Spinal cord (tissue), 10 donors: ENCODE measurements at places on chromosomes 3 and 15.

DNA sequence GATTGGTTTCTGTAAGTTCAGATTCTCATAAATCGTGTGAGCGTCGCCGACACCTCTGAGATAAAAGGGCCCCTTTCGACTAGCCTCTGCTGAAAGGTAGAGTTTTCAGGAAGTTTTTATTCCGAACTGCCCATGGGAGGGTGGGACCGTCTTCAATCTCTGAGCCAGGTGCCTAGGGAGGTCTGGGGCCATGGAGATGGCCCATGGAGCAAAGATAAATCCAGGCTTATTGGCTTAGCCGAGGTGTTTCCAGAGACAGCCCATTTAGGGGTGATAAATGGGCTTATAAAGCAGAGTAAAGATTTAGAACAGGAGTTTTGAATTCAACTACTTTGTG is 442 bp downstream of the QTRT2 start:
- no peak for DNase-seq

- no peak for DNase-seq
These were observed 196.4 kb downstream of the RORA start for GRCh38 chr15:61032600-61033286.

DNA sequence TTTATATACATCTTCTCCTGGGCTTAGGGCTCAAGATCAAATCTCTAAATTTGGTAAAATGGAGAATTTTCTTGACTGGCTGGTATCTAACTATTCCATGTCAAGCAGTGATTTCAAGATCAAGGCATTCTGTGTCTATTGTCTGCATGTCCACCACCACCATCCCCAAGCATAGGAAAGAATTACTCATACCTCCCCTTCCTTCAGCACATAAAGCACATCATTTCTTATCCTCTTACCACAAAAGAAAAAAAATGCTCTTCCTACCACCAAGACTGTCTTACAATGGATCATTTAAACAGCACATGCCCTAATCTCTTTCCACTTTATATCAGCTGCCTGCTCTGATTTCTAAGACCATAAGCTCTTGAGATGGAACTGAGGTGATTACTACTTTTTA is 470.5 kb upstream of the THBS1 start:
- DNase-seq, result no peak

DNA sequence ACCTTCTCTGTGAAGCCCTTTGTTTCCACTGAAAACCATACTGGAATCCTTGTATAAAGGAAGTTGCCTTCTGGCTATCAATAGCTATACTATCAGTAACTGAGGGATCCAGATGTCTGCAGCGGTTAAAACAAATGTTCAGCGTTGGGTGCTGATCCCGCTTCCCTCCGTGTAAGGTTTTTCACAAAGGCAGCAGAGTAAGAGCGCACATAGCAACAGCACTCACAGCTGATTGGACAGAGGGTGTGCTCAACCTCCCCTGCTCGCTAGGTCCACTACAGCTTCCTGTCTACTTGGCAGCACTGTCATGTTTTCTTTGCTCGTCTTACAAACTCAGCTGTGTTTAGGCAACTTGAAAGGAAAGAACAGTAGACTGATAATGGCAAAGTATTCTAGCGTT is 27.3 kb downstream of the ATOSA start:
- peak; percentile 85 for DNase-seq

DNA sequence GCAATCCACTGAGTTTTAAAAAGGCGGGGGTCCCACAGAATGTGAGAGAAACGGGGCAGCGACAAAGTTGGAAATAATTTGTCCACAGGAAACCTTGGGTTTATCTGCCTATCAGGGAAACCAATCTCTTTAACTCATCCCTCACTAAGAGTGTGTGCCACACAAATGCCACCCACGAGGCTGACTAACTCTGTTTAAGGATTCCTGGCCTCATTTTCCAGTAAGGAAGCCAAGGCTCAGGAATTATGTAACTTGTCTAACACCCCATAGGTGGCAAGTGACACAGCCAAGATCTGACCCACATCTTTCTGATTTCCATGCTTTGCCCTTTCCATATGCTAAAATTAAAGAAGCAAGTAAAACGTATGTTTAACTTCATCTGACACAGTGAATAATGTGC is 263.2 kb downstream of the CNTN3 start:
- DNase-seq, result no peak

GRCh38 chr3:116033516-116033915 is 410.2 kb downstream of the GAP43 start:
- no peak for DNase-seq

- DNase-seq, result no peak
These were observed 33.8 kb upstream of the GYG1 start for GRCh38 chr3:148957586-148957985.

DNA sequence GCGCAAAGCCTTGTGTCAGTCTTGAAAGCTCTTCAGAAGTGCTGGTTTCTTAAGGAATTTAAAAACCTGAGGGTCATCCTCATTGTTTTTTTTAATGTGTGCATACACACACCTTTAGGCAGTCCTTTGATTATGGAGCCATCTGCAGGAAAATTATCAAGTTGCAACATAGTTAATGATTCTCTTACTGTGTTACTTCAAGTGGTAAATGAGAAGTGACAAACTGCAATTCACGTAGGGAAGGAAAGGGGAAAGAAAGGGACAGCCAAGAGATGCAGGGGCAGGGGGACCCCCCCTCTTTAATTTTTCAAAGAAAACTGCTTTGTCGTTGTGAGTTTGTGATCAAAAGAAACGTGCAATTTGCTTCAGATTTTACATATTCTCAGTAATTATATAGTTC is 162.4 kb upstream of the CGNL1 start:
- no peak for DNase-seq

GRCh38 chr3:133863911-133864310 is 31.8 kb downstream of the RAB6B start:
- no peak for DNase-seq

GRCh38 chr3:51441282-51442030 is 50.4 kb downstream of the RBM15B start:
- DNase-seq, result no peak

DNA sequence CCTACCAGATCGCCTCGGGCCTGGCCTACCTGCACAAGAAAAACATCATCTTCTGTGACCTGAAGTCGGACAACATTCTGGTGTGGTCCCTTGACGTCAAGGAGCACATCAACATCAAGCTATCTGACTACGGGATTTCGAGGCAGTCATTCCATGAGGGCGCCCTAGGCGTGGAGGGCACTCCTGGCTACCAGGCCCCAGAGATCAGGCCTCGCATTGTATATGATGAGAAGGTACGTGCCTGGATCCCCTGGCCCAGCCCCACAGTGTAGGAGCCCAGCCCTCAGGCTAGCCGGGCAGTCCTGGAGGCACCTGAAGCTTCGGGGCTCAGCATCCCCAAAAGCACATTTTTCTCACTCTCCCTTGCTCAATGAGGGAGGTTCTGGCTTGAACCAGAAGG is 135.8 kb downstream of the LRRK1 start:
- DNase-seq, result no peak

DNA sequence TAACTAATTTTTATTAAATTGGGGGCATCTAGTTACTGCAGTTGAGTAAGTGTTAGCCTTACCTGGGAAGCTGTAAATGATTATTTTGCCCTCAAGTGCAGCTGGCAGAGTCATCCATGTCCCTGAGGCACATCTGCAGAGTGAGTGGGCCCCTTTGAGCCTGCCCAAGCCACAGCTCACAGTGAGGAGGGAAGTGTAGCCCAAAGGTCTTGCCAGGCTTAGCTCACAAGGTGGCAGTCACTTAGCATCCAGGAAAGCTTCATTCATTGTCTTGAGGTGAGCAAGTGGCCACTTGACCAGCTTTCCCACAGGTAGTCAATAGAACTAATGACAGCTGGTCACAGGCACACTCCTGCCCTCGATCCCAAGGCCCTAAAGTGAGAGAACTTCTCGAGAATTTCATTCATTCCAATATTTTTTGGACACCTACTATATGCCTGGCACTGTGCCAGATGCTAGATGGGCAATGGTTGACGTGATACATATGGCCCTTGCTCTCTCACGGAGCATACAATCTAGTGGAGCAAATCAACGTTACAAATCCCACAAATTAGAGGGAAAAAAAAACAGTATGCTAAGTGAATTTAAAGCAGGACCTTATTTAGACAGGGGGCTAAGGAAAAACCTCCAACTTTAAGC is 163.3 kb upstream of the IL12A start:
- DNase-seq, result no peak

DNA sequence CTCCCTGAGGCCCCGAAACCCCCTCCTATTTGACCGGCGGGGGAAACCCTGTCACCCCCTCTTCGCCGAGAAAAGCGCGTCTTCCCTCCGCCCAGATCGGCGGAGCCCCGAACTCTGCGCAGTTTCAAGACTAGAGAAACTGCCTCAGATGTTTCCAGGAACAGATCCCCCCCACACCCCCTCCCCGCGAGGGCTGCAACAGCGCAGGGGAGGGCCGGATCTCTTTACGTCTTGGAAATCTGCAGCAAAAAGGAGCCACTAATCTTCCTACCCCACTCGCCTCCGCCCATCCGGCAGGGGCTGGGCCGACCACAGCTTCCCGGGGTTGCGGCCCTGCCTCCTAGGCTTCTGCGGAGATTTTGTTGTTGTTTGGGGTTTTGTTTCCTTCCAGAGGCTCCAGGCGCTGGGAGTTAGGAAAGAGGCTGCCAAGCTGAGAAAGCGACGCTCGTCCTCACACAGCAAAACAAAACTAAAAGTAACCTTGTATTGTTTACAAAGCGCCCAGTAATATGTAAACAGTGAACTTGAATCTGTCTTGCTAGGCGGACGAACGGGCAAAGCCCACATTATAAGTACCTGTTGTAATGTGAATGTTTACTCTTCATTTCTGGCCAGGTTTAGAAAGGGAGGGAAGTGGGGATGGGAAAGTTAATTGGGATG is 2.2 kb downstream of the FOXB1 start:
- no peak for DNase-seq

DNA sequence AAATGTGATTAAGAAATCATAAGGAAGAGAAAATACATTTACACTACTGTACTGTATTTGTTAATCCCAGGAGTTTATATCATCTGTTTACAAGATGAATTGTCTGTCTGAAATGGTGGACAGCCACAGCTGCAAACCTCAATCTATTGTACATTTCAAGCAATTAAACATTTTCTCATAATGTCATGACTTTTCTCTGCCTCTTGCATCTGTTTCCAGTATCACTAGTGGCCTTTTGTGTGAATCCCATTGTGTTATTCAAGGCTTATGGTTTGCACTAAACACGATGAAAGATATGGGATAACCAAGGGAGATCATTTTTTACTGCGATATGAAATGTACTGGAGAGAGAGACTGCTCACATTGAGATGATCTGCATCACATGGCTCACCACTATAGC is 200.2 kb upstream of the LRRN1 start:
- DNase-seq, result no peak

GRCh38 chr15:59432389-59432788 is 5.6 kb upstream of the FAM81A start:
- no peak for DNase-seq

DNA sequence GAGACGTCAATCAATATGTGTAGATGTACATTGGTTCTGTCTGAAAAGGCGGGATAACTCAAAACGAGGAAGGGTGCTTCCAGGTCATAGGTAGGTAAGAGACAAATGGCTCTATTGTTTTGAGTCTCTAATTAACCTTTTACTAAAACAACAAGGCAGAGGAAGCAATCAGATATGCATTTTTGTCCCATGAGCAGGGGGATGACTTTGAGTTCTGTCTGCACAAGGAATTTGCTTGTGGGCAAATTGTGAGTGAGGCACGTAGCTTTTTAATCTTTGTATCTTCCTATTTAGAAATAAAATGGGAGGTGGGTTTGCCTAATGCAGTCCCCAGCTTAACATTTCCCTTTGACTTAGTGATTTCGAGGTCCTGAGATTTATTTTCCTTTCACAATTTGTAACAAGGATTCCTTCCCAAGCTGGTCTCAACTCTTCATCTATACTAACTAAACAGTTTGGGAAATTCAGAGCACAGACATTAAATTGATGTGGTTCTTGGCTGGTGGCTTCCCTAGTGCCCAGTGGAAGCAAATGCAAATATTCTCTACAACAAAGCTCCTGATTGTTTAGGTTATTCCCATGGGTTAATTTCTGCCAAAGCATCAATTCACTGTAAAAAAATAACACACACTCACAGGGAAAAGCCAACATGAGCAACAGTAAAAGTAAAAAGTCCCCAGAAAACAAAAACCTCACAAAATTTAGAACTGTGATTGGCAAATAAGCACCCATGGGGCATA is 738.8 kb upstream of the SGO1 start:
- DNase-seq, result peak; percentile 62

DNA sequence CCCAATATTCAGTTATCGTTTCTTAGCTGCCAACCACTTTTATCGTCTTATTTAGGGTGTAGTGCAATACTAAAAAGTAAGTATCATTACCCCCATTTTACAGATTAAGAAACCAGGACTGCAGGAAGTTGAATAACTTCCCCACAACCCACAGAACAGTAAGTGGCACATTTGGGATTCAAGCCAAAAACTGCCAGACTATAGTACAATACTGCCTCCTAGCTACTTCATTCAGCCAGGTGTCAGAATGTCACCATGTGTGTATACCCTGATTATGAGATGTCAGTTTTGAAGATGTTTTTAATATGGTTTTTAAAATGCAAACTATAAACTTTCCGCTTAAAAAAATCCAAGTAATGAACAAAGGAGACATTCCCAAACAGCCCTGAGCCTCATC is 74.2 kb upstream of the PROK2 start:
- no peak for DNase-seq

- DNase-seq, result no peak
These were observed 27.8 kb upstream of the PIK3CB start for GRCh38 chr3:138862531-138862923.

DNA sequence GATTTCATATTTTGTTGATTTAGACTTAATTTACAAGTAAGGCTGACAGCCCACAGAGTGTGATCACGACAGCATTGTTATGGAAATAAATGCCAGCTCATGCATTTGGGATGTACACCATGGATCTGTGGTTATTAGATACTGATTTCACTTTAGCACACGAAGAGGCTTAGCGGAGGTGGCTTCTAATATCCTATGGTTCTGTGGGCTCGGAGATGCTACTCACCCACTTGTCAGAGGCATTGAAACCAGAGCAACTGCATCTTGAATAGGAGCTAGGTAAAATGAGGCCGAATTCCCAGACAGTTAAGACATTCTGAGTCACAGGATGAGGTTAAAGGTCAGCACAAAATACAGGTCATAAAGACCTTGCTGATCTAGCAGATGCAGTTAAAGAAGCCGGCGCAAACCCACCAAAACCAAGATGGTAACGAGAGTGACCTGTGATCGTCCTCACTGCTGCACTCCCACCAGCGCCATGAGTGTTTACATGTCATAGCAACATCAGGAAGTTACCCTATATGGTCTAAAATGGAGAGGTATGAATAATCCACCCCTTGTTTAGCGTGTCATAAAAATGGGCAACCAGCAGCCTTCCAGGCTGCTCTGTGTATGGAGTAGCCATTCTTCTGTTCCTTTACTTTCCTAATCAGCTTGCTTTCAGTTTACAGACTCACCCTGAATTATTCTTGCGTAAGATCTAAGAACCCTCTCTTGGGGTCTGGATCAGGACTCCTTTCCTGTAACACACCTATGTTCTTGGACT is 117.5 kb downstream of the PGPEP1L start:
- no peak for DNase-seq

DNA sequence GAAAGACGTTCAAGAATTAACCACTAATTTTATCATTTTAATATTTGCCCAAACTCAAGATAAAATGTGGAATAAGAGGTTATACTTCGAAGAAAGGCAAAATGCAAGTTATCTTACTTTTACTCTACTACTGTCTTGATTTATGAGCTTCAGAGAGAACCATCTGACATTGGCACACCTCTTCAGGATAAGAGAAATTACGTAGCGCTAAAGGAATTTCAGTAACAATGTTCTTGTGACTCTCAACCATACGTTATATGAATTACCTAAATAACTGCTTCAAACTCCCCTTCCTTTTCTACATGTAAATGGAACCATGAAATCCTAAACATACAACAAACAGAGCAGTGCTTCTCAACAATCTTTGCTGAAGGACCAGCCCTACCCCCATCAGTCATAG is 96.8 kb downstream of the ZNF385D start:
- DNase-seq, result no peak
